ENCODE measurements at places on chromosomes 16 and 17.

GRCh38 chr17:40315678-40316570 lies 6.9 kb downstream of the RARA start:
- no peak for DNase-seq

GRCh38 chr17:54980375-54980774 lies 11.8 kb downstream of the STXBP4 start:
- no peak for DNase-seq

GRCh38 chr17:79028496-79029326 lies 4.7 kb downstream of the C1QTNF1 start:
- DNase-seq = no peak

GRCh38 chr16:57785924-57786323 lies 16.4 kb downstream of the KIFC3 start:
- DNase-seq = no peak

GRCh38 chr17:50307654-50308053 lies 33.4 kb downstream of the TMEM92 start:
- no peak for DNase-seq

GRCh38 chr17:50480854-50481490 lies 2.3 kb downstream of the RSAD1 start:
- DNase-seq = no peak

All from substantia nigra (tissue), 51 donors.